ENCODE measurements at places on chromosomes 2 and 18.

GRCh38 chr2:108589372-108589771 lies 55.1 kb downstream of the LIMS1 start:
- no peak for DNase-seq

- DNase-seq: no peak
These were observed 5.6 kb downstream of the BCL11A start for GRCh38 chr2:60547841-60548240.

DNA sequence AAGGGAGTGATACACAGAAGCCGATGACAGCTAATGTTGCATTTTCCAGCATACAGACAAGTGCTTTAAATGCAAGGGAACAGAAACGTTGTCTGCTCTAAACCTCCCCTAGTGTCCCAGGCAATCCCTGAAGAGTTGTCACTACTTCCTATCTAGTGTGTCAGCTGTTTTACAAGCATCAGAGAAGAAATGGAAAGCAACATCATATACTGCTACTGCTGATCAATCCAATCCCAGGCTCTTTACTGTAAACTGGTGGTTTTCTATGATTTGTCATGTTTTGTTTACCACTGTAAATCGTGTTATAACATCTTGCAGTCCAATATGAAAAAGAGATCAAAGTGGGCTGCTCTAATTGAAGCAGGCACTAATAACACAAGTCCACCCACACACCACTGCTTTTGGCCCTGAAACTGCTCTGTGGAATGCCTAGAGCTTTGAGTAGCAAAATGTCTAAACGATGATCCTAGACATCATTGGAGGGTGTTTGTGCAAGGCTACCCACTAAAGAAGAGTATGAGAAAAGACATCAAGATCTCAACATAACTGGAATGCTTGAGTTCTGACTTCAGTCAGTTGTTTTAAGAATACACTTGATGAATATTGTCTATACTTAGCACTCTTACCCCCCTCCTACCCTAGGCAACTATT lies 18.1 kb upstream of the ROCK1 start:
- DNase-seq: peak; percentile 62

DNA sequence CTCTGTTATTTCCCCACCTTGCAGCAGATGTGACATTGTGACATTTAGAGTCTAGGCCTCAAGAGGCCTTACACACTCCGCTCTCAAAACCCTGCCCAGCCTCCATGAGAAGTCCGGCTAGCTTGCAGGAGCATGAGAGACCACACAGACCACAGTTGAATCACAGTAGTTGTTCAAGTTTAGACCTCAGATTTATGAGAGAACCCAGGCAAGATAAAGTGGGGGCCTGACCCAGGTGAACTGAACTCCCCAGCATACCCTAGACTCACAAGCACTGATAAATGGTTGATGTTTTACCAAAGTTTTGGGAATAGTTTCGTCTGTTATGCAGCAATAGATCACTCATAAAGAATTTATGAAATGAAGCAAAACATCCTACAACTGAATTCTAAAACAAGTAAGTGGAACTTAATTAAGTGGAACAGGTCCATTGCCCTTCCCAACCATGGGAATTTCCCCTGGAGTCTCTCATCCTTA lies 4.7 kb upstream of the STAT1 start:
- DNase-seq: no peak

DNA sequence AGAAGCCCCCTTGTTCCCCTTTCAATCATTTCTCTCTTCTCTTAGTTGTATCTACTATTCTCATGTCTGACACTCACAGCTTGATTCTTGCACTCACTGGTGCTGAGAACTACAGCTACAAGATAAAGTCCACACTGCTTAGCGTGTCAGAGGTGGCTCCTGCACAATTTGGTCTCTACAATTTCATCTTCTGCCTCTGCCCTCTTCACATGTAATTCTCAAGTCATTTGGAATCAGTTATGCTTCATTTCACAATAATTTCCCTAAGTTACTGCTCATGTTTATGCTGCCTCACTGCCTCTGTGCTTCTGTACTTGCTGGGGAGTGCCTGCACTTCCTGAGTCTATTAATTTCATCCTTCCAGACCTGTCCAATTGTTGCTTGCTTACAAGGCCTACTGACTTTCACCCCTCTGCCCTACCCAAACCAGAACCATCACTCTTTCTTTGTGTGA lies 11.6 kb upstream of the NAB1 start:
- peak; percentile 98 for DNase-seq

GRCh38 chr18:62713651-62714247 lies 1.6 kb upstream of the PHLPP1 start:
- DNase-seq: peak; percentile 69

GRCh38 chr2:152486737-152487400 lies 151.9 kb downstream of the FMNL2 start:
- no peak for DNase-seq

DNA sequence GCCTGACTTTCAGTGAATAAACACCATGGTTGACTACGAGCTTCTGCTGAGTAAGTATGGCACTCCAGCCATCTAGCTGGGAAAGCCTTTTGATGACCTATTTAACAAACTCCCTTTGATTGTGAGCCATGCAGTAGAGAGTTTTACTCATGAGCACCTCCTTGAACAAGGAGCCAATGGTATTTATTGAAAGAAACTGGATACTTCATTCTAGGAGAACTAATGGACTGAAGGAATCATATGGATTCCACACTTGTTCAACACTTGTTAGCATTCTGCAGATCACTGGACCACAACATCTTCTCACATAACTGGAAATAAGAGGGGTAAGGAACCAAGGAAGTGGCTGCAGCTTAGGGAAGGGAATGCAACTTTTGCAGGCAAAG lies 320.9 kb upstream of the ETAA1 start:
- peak; percentile 26 for DNase-seq

- no peak for DNase-seq
These were observed 103.4 kb upstream of the ITGA6 start for GRCh38 chr2:172323861-172324597.

- no peak for DNase-seq
These were observed 11.8 kb downstream of the CYP27C1 start for GRCh38 chr2:127208313-127208712.

DNA sequence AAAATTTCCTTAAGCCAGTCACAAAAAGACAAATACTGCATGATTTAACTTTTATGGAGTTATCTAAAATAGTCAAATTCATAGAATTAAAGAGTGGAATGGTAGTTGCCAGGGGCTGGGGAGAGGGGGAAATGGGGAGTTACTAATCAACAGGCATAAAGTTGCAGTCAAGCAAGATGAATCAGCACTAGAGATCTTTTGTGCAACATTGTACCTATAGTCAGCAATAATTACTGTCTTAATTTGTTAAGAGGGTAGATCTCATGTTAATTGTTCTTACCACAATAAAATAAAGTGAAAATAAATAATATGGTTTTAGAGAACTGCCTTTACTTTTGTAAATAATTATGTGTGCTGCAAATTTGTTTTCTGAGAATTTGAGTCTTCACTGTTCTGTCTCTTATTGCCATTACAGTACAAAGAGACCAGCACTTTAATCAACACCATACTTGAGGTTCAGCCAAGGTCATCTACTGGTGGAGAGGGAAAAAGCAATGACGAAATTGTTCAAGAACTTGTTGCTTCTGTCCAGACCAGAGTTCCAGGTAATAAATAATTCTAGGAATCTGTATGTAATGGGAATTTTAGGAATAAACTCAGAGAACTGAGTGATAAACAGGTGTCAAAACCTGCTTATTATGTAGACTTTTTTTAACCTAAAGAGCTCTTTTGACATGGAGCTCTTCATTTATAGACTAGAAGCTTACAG lies 75.5 kb downstream of the TRABD2A start:
- DNase-seq: peak; percentile 89

DNA sequence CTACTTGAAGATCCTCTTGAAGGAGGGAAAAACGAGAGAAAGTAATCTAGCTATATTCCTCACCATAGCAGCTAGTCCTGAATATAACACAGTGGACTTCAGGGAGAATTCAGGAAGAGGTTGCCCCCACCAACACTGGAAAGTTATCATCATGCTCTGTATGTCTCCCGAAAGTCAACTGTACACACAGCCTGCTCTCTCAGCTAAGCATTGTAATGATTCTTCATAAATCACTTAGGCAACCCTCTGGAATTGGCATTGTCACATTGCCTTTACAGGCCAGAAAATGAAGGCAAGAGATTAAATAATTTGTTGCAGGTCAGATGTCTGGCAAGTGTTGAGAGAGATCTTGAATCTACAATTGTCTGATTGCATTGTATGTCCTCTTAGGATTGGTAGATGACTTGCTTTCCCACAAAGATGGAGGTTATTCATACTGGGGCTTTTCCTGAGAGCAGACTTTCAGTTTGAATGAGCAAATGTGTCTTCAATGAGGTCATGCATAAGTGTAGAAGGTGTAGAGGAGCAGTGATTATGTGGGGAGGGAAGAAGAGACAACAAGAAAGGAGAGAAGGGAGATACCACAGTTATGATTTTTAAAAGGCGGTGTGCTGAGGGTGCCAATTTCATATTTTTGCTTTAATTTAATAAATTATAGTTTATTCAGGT lies 667.2 kb downstream of the DCDC2C start:
- no peak for DNase-seq

Measured in amniotic epithelial cell (primary cell).